ENCODE measurements at places on chromosomes 13 and 19.

- DNase-seq = no peak
These were observed 90.9 kb downstream of the NALCN start for GRCh38 chr13:101325423-101325822.

- DNase-seq = no peak
These were observed at the start of gene SBK3 for GRCh38 chr19:55545443-55545842. Gene SBK3 (minus strand): TSS chr19:55545543. CDS start chr19:55545543, 0 bp downstream.

- DNase-seq = no peak
These were observed 4.4 kb upstream of the ATP1A3 start for GRCh38 chr19:41998246-41999020.

DNA sequence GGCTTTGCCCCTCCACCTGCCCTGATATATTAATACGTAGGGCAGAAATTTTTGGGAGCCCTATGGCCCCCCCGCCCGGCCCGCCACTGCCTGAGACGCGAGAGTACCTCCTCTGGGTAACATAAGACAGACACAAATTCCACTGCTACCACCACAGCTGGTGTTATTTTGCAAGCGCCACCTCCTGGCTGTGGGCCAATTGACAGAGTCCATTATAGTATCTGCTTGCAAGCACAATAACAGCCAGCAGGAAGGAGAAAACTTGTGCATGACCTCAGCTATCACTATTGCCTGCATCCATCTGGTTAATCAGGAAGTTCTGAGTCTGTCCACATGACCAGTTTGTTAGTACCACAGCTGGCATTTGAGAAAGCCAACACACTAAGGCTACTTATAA is 25.3 kb upstream of the OR10H2 start:
- DNase-seq = no peak

- DNase-seq = no peak
These were observed 373.7 kb downstream of the DNAJC15 start for GRCh38 chr13:43397111-43397510.

DNA sequence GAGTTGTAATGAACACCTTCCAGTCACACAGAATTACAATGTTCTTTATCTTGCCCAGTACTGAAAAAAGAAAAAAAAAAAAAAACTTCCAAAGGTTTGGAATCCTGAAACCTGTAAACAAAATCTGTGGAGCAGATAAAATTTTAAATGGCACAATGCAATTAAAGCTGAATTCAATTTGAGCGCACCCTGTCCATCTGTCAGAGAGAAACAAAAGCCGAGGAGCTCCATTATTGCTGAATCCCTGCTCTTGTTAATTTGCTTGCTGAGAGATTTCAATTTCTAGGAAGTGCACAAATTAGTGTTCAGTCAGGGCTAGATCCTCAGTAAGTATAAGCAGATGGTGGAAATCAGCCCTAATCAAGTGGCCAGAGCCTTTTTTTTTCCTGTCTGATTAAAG is 65.2 kb downstream of the DACH1 start:
- DNase-seq = no peak

DNA sequence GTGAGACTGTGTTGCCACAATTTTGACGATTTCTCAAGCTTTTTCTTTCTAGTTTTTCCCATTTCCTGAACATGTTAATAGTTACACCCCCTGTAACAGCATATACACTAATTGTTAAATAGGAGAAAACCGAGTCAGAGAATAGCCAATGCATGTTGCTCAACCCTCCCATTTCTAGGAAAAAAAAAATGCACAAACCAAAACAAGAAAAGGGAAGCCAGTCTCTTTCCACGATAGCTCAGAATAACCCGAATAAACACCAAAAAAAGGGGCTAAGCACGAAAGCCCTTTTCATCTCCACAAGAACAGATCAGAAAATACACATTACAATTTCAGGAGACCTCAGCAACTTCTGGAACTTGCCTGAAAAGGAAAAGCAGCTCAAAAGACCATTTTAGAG is 16.3 kb downstream of the LATS2 start:
- DNase-seq = no peak

- DNase-seq = no peak
These were observed 531.4 kb upstream of the NBEA start for GRCh38 chr13:34410678-34411077.

DNA sequence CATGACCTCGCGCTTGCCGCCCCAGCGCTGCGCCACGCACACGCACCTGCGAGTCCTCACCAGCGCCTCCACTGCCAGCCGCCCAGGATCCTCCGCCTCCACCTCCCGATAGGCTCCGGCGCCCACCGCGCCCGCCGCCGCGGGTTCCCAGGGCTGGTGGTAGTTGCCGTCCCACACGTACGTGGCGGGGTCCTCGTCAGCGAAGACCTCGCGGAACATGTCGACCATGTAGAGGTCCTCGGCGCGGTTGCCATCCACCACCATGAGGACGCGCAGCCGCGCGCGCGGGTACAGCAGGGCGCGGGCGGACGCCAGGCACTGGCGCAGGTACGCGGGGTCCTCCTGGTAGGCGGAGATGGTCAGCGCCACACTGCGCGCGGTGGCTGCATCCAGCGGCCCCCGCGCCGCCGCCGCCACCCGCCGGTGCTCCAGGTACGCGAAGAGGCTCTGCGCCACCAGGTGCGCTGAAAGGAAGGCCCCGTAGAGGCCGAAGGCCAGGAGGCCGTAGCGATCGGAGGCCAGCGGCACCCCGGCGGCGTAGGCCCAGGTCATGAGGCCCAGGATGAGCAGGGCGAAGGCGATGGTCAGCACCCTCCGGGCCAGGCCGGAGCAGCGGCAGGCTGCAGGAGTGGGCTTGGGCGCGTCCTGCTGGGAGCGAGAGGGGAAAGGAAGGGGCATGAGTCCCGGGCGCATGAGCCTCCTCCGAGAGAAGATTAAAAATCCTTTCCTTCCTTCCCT is 4.4 kb downstream of the HAS1 start:
- no peak for DNase-seq

Measured in activated CD4-positive, alpha-beta T cell treated with anti-CD3 and anti-CD28 coated beads, Interleukin-2, amount 50 U/mL, for 4 hours (primary cell).